ENCODE measurements at places on chromosomes 7 and 10.

- no peak for DNase-seq
Measured at GRCh38 chr7:158976468-158976848, 120.1 kb downstream of the DYNC2I1 start.

DNA sequence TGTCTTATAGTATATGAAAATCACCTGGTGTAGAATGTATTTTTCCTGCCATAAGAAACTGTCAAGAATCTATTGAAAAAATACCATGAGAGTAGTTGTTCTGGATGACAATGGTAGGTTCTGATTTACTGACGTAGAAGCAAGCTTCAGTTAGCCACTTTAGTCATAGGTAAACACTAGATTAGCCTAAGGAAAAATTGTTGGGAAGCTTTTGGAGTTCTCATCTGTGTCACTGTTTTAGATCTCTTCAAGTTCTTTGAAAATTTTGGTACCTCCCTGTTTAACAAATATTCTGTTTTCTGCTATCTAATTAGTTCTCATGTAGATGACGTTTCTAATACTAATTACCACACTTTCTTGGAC is 131.8 kb downstream of the ADK start:
- no peak for DNase-seq

GRCh38 chr7:92748495-92748894 is 87.9 kb downstream of the CDK6 start:
- DNase-seq, result no peak

DNA sequence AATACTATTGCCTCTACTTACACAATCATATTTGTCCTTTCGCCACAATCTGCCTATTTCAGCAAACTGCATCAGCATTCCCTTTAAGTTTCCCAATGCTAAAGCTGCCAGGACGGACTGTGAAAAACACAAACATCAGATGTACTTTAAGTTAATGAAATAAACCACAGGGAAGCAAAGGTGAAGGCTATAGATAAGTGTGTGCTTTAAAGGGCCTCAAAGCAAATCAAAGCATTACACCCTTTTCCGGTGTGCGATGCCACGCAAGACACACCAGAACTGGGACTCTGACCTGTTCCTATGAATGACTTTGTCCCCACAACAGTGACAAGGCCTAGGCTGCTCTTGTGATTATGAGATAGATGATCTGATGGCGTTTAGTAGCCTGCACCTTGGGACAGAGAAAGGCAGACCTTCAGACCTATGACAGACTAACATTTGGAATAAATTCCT is 23.4 kb downstream of the SLC26A3 start:
- DNase-seq, result no peak

- peak; percentile 8 for DNase-seq
Measured at GRCh38 chr10:86964061-86964846, 4.0 kb upstream of the ADIRF start.

DNA sequence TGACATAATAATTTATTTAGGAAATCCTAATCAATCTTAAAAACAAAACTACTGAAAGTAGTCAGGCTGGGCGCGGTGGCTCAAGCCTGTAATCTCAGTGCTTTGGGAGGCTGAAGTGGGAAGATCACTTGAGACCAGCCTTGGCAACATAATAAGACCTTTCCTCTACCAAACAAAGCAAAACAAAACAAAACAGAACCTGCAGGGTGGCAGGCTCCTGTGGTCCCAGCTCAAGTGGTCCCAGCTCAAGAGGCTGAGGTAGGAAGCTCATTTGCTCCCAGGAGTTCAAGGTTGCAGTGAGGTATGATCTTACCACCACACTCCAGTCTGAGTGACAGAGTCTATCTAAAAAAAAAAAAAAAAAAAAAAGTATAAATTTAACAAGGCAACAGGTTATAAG is 748.0 kb downstream of the CNTNAP2 start:
- DNase-seq, result no peak

- peak; percentile 77 for DNase-seq
Measured at GRCh38 chr10:31319602-31320549, 860 bp downstream of the ZEB1 start.

All from D341Med (cell line).